Activated T-cell treated with anti-CD3 and anti-CD28 coated beads, Interleukin-2, amount 50 U/mL, for 24 hours (primary cell): ENCODE measurements at places on chromosomes 5 and 9.
A peak's percentile ranks its signal among the peaks of the same experiment; 100 is the strongest.

DNA sequence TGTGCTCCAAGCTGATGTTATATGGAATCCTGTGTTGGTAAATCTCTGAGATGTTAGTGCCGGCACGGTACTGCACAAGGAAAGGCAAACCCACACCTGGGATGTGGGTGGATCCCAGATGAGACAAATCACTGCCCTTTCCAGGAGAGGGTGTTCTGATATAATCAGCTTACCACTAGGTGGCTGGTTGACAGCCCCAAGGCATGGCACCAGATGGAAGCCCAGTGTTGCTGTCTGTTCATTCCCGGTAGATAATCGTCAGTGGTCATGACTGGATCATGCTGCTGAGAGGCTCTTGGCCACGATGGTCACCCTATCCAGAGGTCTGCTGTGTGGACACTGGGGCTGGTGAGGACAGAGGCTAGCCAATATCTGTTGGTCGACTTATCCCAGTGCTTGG lies 184.0 kb downstream of the CACNA1B start:
- no peaks in the 10 kb centered on the region for H3K4me1 ChIP-seq
- DNase-seq: peak; percentile 6
- H3K27ac ChIP-seq: no peak overlapping the region
- H3K36me3 ChIP-seq: no peaks in the 10 kb centered on the region

GRCh38 chr5:31768784-31769183 lies 129.9 kb downstream of the PDZD2 start:
- H3K36me3 ChIP-seq: no peaks in the 10 kb centered on the region
- H3K27ac ChIP-seq: no peak overlapping the region
- peaks cover 5% of the 10 kb centered on the region for H3K27me3 ChIP-seq
- H3K4me3 ChIP-seq: no peak overlapping the region
- H3K4me1 ChIP-seq: peaks cover 6% of the 10 kb centered on the region

- peaks cover 17% of the 10 kb centered on the region for H3K4me1 ChIP-seq
- no peaks in the 10 kb centered on the region for H3K27me3 ChIP-seq
- no peak overlapping the region for H3K4me3 ChIP-seq
Observed at GRCh38 chr9:134452728-134453127, 126.5 kb downstream of the RXRA start.

- H3K4me3 ChIP-seq: no peak overlapping the region
- no peaks in the 10 kb centered on the region for H3K36me3 ChIP-seq
- H3K27ac ChIP-seq: peak overlapping the region; percentile 11
Observed at GRCh38 chr5:149485655-149486615, 65.3 kb downstream of the CSNK1A1 start.

DNA sequence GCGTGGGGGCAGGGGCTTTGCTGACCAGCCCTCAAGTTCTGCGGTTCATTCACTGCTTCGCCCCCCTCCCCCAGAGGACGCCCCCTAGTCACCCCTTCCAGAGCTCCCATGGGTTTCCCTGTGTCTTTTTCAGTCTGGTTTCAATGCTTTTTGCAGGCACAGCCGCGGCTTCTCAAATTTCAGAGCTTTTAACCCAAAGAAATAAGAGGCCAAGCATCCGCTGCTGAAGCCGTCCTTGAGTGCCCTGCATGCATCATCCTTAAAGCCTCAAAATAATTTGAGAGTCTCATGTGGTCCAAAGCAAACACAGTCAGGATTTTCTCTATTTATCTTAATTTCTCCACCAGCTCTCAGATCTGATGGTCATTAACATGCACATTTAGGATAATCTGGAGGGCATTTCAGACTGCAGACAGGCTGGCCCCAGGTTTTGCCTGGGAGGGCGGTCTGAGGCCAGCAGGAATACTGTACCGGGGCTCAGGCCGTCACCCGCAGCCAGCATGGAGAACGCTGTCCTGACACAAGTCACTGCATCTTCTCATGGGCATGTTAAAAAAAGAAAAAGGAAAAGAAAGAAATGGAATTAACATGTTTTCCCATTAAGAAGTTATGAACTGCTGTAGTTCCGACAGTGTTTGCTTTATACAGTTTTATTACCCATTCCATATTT lies 420.8 kb upstream of the IRX4 start:
- no peak overlapping the region for H3K27ac ChIP-seq
- H3K27me3 ChIP-seq: peaks cover 2% of the 10 kb centered on the region
- H3K4me1 ChIP-seq: no peaks in the 10 kb centered on the region
- DNase-seq: no peak
- H3K4me3 ChIP-seq: no peak overlapping the region

DNA sequence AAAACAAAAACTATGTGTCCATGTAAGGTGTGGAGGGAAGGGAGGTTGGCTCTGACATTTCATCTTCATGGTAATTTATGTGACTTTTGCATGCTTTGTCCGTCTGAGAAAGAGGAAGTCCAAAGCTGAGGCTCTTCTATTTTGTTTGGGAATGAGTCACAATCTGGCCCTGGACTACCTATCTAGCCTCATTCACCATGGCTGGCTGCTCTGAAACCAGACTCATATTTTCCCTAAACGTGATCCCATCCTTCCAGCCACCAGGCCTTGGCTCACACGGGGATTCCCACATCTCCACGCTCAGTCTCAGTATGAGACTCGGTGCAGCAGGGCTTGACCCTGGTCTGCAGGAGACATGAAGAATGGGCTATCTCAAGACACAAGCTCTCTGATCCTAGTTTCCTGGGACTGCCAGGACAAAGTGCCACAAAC lies 672.8 kb downstream of the ACTL7B start:
- H3K27me3 ChIP-seq: no peaks in the 10 kb centered on the region
- no peak overlapping the region for H3K27ac ChIP-seq
- no peak overlapping the region for H3K4me3 ChIP-seq
- no peaks in the 10 kb centered on the region for H3K36me3 ChIP-seq

DNA sequence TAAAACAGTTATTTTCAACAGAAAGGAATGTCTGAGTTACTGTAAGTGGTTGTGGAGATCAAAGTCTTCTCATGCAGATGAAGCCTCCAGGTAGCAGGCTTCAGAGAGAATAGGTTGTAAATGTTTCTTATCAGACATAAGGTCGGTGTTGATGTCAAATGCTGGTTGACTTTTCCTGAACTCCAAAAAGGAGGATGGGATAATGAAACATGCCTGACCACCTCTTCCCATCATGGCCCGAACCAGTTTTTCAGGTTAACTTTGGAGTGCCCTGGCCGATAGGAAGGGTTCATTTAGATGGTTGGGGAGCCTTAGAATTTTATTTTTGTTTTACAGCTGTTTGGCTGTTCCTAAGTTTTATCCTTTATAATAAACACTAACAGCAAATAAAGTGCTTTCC lies 478.4 kb downstream of the ACTL7B start:
- H3K27ac ChIP-seq: no peak overlapping the region
- DNase-seq: no peak
- H3K27me3 ChIP-seq: no peaks in the 10 kb centered on the region

DNA sequence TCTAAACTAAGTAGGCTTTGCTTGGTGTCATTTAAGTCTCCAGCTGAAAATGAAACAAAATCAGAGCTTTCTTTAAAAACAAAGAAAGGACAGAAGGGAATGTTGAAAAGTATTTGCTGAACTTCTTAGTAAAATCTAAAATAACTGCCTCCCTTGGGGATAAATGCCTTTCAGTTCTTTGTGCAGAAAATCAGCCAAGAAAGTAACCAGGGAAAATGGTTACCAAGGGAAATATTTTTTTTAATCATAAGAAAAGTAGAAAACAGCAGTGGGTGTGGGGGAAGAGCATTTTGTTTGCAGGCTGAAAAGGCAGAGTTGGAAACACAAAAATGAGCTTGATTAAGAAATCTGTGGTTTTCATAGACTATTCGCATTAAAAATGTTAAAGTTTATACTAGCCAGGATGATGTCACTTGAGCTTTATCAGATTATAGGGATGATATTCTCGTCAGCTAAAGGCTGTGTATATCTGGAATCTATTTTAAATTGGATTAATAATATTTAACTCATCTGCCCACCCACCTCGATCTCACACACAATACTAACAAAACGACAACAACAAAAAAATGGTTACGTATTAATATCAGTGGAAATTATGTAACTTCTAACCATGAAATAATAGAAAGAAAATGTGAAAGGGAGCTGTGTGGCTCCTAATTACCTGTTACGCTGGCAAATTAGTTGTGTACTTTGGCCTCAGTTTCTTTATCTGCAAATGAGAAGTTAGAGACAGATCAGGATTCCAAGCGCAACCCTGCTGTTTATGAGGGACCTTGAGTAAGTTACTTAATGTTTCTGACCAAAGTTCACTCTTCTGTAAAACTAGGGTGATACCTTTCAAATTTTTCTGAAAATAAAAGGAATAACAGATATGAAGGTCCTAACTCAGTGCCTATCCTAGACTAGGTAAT lies at the start of gene ECM2:
ECM2 (minus strand) TSS at position 51 of the 911 bp plus-strand sequence. CDS start 13,124 bp downstream, outside the sequence.
- H3K27ac ChIP-seq: no peak within 1 kb of the TSS
- no peak within 1 kb of the TSS for H3K4me3 ChIP-seq
- H3K4me1 ChIP-seq: peaks cover 2% of the 10 kb centered on the region
- no peaks in the 10 kb centered on the region for H3K36me3 ChIP-seq
- H3K27me3 ChIP-seq: no peaks in the 10 kb centered on the region
- no peak for DNase-seq

- no peak overlapping the region for H3K27ac ChIP-seq
- no peaks in the 10 kb centered on the region for H3K4me1 ChIP-seq
- DNase-seq: no peak
- H3K4me3 ChIP-seq: no peak overlapping the region
- no peaks in the 10 kb centered on the region for H3K36me3 ChIP-seq
Observed at GRCh38 chr9:107890921-107891465, 401.4 kb upstream of the KLF4 start.

- H3K36me3 ChIP-seq: no peaks in the 10 kb centered on the region
- no peak overlapping the region for H3K27ac ChIP-seq
- H3K27me3 ChIP-seq: no peaks in the 10 kb centered on the region
Observed at GRCh38 chr9:124309667-124310084, 51.9 kb downstream of the NEK6 start.

DNA sequence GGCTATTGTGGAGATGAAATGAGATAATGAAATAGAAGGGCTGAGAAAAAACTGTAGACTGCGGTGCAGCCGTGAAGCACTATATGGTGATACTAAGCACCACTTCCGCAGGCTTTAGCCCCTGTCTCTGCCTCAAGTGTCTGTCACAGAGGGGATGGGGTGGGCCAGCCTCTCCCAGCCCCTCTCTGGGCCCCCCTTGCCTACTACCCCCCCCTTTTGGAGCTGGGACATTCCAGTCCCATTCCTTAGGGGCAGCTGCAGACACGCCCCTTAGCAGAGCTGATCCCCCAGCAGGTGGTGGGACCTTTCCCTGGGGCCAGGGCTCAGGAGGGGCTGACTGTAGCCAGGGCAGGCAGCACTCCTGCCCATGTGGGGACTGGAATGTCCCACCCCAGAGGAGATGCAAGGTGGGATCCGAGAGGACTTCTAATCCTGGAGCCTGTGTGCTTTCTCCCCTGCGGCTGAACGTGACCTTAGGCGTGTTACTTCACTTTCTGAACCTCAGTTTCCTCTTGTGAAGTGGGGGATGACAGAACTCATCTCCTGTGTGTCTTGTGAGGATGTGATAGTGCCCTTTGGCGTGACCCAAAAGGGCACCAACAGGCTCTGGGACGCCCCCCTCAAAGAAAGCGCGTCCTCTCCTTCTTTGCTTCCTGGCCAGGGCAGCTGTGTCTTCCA lies 1.9 kb downstream of the N4BP3 start:
- peak overlapping the region; percentile 93 for H3K4me3 ChIP-seq
- peaks cover 5% of the 10 kb centered on the region for H3K36me3 ChIP-seq
- H3K4me1 ChIP-seq: peaks cover 44% of the 10 kb centered on the region
- DNase-seq: peak; percentile 49
- no peaks in the 10 kb centered on the region for H3K27me3 ChIP-seq
- peak overlapping the region; percentile 80 for H3K27ac ChIP-seq

DNA sequence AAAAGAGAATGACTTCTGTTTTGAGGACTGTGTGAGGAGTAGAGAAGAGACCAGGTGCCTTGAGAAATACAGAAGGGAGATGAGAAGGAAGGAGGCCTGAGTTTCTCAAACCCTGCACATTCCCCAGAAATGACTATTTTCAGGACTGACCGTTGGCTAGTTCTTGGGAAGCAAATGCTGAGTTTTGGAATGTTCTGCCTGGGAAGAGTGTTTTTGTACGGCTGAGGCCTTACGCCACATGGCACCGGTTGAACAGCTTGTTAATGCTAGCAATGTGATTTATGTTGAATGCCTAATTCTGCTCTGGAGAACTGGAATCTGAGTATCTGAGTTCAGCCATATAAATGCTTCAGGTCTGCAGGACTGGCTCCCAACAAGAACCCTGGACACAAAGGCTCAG lies 152.7 kb upstream of the ADAMTS16 start:
- no peaks in the 10 kb centered on the region for H3K36me3 ChIP-seq
- no peak for DNase-seq
- H3K27me3 ChIP-seq: no peaks in the 10 kb centered on the region
- H3K4me1 ChIP-seq: no peaks in the 10 kb centered on the region
- H3K27ac ChIP-seq: no peak overlapping the region
- H3K4me3 ChIP-seq: no peak overlapping the region
